Spinal cord (tissue), 10 donors: ENCODE measurements at places on chromosomes 4 and X.
A peak's percentile ranks its signal among the peaks of the same experiment; 100 is the strongest.

- DNase-seq: no peak
These were observed 231.0 kb upstream of the GYPA start for GRCh38 chr4:144371485-144371884.

GRCh38 chr4:186008057-186008456 is 60.9 kb upstream of the TLR3 start:
- DNase-seq: no peak

- DNase-seq: no peak
These were observed 50.0 kb downstream of the CCNI start for GRCh38 chr4:77025643-77026321.

GRCh38 chrX:105179644-105180043 is 40.9 kb downstream of the TEX13A start:
- no peak for DNase-seq

DNA sequence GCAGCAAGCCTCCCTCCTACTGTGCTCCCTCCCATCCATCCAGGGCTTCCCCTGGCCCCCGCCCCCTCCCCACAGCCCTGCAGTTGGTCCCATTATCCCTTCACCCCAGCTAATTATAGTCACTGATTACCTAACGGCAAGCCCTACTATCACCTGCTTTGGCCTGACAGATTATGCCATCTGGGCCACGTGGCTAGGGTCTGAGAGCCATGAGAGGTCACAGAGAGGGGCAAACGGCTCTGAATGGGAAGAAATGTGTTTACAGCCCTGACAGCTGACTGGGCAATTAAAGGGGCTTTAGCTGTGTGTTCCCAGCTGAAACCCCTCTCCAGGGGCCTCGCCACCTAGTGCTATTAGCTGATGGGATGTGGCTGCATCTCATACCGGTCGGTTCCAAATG is 134.4 kb upstream of the CPEB2 start:
- DNase-seq: no peak

DNA sequence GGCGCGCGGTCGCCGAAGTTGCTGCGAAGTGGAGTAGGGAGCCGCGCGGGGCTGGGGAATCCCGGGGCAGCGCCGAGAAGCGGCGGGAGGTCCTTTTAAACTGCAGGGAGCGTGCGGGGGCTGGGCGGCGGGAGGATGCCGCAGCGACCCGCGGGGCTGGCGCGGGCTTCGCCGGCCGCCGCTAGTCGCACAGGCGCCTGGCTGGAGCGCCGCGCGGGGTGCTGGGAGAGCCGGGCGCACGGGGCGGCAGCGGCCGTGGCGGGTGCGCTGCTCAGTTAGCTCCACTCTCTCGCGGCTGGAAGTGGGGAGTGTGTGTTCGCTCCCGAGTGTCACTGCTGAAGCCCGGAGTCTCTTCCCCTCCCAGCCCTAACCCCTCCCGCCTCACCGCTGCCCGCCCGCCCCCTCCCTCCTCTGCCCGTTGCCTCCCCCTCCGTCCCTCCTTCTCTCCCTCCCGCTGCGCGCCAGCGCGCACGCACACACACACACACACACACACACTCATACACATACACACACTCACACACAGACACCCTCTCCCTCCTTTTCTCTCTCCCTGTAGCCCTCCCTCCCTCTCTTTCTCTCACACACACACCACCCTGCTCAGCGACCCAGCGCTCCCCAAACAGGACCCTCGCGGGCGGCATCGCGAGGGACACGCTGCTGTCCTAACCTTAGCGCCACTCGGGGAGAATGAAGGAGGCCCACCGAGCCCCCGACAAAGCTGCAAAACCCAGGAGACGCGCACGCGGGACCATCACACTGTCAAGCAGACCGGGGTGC is at the start of gene NDNF:
Gene NDNF, minus strand, starts transcription at position 312 of the 780 bp plus-strand sequence. CDS start 26,698 bp downstream, outside the sequence.
- peak; percentile 87 for DNase-seq

DNA sequence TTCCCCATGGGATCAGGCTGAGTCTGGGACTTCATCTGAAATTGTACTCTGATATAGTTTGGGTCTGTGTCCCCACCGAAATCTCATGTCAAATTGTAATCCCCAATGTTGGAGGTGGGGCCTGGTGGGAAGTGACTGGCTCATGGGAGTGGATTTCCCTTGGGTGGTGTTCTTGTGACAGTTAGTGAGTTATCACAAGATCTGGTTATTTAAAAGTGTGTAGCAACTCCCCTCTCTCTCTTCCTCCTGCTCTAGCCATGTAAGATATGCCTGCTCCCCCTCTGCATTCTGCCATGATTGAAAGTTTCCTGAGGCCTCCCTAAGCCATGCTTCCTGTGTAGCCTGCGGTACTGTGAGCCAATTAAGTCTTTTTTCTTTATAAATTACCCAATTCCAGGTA is 61.0 kb downstream of the RASGEF1B start:
- DNase-seq: no peak

- no peak for DNase-seq
These were observed 99.9 kb downstream of the AREG start for GRCh38 chr4:74544655-74545361.

GRCh38 chrX:49191574-49192011 is 5.4 kb upstream of the PRICKLE3 start:
- no peak for DNase-seq

DNA sequence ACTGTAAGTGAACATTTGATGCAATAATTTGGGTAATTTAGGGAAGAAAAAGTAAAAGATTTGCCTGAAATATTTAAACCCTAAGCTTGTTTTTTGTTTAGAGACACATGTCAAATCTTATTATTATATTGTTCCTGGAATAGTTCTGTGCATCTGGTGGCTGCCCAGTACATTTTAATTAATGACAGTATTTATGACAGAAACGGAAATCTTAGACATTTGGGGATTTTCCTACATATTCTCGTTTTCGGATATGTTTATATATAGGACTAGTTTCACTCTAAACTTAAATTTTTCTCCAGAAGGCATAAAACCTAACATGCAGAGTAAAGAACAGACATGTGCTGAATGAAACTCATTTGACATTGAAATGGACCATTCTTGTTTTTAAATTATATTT is 125.6 kb upstream of the PAQR3 start:
- DNase-seq: no peak

- DNase-seq: no peak
These were observed 14.8 kb downstream of the ARHGEF6 start for GRCh38 chrX:136765821-136766356.

DNA sequence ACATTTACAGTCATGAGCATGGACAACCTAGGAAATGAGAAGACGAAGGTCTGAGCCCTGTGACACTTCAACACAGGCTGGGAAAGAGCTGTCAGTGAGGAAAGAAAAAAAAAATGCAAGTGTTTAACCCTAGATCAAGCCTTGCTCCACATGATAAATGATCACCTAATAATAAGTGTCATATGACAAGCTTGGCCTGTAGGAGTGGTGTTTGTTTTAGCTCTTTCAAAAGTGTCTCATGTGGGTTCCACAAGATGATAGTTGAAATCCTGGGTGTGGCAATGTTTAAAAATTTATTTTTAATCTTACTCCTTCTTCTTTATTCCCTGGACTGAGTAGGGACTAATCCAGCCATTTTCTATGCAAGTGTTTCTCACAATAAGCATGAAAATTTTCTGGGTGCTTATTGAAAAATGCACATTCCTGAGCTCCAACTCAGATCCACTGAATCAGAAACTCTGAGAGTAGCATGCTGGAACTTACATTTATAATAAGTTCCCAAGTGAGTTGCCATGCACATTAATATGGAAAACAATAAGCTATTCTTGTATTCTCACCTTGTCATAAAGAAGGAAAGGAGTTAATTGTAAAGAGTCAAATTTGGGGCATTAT is 138.3 kb downstream of the AREG start:
- DNase-seq: no peak

DNA sequence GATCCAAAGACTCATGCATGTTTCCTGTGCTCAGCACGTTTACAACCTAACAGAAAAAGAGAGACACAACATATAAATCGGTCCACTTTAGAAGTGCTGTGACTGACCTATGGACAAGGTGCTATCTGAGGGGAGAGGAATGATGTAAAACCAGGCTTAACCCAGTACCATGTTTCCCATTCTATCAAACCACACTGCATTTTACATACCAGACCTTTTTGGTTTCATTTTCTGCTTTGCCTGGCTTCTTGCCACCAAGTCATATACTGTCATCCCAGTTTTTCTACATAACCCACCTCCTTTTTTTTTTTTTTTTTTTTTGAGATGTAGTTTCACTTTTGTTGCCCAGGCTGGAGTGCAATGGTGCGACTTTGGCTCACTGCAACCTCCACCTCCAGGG is 82.2 kb downstream of the KLF8 start:
- no peak for DNase-seq

DNA sequence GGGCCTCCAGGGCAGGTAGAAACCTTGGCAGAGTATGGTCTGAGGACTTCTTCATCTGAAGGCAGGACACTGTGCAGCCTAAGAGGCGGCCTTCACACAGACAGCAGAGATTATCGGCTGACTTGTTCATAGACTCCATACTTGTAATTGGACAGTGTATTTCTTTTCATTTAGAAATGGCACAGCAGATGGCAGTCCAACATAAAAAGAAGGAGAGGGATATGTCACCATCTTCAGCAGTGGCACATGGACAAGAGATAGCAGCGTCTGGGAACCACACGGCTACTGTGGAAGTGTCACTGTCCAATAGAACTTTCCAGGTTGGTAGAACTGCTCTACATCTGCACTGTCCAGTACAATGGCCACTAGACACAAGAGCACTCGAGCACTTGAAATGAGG is 21.7 kb upstream of the GEMIN8 start:
- DNase-seq: peak; percentile 56

DNA sequence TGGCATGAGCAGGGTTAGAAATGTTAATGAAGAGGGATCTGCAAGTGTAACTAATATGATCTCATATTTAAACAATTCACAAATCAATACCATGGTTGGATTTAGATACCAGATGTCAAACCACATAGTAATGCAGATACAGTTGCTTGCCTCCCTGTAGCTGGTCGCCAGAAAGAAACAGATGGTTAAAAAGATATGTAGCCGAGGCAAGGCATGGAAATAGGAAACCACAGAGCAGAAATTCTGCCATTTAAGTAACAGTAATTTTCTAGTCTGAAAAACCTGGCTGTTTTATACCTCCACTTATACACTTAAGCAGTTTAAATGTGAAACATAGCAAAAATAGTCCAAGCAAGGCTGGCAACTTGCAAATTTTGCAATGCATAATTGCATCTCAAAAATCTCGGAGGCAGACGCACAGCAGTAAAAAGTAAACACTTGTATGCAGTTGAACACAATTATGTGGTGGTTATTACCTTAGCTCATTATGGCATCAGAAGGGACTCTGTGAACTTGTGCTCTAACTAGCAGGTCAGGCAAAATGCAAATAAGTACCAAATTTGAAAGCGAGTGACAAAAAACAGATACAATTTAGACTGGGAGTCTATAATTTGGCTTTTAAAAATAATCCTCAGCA is 126.8 kb downstream of the NAA11 start:
- DNase-seq: no peak

DNA sequence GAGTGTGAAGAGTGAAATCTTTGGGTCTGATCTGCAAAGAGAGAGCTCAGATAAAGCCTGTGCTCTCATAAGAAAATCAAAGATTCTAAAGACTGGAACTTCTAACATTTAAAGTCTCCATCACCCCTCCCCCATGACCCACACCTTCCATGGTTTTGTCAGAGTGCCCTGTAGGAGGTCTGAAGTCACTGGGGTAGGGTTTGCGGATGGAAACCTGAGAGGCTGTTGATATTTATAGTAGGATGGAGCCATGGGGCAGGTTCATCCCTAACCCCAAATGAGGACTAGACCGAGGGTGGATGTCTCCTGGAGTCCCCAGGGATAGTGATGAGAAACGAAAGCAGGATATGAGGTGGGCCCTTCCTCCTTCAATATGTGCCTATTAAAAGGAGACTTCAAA is 28.4 kb upstream of the NLGN4X start:
- DNase-seq: no peak

- no peak for DNase-seq
These were observed 216.3 kb upstream of the LEF1 start for GRCh38 chr4:108385076-108385475.

DNA sequence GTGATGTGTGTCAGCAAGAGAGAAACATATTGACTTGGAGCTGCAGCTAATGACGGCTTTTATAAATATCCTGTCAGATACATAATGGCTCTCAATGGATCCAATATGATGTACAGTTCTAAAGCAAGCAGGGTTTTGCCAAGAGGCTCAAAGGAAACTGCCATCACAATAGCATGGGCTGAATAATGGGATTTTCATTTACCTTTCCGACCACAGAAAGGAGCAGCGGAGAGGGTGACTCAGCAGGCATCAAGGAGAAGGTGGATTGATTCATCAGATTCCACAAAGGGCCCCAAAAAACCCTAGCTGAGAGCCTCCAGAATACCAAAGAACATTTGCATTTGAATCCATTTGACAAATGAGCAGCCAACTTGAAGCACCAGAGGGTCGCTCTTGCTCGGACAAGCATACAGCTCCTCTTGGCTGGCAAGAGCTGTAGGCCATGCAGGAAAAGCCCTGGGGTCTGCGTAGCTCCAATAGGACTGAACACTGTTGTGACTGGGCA is 355.7 kb upstream of the NOCT start:
- no peak for DNase-seq

DNA sequence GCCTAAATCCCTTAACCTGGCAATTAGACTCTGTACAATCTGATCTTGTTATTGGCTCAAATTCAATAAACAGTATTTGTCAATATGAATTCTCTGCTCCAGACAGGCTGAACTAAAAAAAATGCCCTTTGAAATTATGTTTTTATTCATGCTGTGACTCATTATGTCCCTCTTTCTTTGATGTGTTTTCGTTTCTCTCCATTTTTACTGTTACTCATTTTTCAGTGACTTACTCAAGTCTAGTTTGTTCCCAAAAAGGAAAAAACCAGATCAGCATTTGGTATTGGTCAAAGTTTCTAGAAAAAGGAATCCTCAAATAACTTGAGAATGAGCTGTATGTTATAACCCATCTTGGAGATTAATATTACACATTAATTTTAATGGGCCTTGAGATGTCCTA is 40.4 kb downstream of the UNC5C start:
- no peak for DNase-seq

GRCh38 chrX:153854702-153855101 is 24.4 kb upstream of the PDZD4 start:
- DNase-seq: no peak

DNA sequence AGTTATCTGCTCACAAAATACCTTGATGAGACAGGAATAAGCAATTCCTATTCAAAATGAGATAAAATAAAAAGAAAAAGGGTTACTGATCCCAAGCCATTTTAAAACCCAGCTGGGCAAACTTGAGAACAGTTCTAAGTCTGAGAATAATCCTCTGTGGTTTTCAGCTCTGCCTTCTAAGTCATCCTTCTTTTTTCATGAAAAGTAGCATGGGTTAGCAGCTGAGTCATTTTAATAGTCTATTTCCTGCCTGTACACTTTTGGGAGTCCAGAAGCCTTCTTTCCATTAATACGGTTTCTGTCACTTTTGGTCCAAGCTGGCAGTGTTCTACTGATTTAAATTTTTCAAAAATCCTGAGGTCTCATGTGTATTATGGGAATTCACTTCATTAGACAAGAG is 374.3 kb downstream of the IQCM start:
- no peak for DNase-seq

- no peak for DNase-seq
These were observed 68.7 kb downstream of the USP9X start for GRCh38 chrX:41153957-41154356.

GRCh38 chrX:30278365-30278764 is 30.8 kb downstream of the NR0B1 start:
- DNase-seq: no peak
